Aortic smooth muscle cell (primary cell): ENCODE measurements at places on chromosomes 6 and 20. TPM values are rescaled to one million over a fixed set of nuclear protein-coding genes. Genes with fewer than 3 reads are reported as not detected.

Gene STMND1
- total RNA-seq = not detected in 2 replicates

Gene SDC4
- total RNA-seq = 54.5 and 89.0 TPM in 2 replicates

Gene SEL1L2
- not detected in 2 replicates for total RNA-seq

Gene NKX2-2
- total RNA-seq = not detected in 2 replicates

Gene PEX3
- total RNA-seq = 19.0 and 20.8 TPM in 2 replicates
